ENCODE measurements at places on chromosomes 7 and 10.

GRCh38 chr10:128812000-128812399, 655.0 kb upstream of the MGMT start:
- DNase-seq = no peak

DNA sequence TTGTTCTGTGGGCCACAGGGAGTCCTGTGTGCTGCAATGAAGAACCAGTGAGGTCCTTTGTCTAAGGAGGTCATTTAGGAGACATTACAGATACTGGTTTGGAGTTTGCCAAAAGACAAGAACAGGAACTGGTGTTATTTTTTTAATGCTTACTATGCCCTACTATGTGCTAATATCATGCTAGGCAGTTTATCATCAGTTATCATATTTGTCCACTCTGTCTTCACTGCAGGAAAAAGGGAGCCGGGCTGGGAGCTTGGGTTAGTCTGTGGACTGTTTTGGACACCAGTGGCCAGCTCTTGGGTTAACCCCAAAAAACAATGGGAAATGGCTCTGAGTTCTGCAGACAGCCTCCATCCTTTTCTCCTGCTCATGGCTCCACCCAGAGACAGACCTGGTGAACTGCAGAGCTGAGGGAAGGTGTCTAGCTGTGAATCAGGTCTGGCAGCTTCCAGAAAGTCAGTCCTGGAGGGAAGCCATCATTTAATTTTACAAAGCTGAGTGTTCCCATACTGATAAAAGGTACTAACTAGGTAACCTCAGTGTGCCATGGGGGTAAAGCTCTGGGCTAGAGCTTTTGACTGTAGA, 101.2 kb upstream of the ZNF746 start:
- DNase-seq = peak; percentile 36

GRCh38 chr7:1236831-1237701, 4.4 kb downstream of the UNCX start:
- DNase-seq = no peak

DNA sequence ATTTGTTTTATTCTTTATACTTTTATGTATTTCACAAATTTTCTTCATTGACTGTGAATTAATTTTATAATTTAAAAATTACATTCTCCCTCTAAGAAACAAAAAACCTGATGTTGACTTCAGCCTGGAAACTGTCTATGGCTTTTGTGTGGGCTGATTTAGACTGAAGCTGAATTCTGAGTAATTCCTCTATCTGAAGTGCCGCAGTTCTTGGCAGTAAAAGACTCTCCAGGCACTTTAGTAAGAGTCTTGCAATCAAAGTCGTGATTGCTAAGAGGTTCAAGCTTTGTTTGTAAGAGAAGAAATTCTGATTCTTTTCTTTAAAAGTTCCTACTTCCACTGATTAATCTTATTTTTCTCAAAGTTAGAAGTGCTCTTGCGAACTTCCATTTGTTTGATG, 3.4 kb upstream of the CEP41 start:
- no peak for DNase-seq

- DNase-seq = no peak
Measured at GRCh38 chr7:117271566-117271965, 51.3 kb downstream of the WNT2 start.

DNA sequence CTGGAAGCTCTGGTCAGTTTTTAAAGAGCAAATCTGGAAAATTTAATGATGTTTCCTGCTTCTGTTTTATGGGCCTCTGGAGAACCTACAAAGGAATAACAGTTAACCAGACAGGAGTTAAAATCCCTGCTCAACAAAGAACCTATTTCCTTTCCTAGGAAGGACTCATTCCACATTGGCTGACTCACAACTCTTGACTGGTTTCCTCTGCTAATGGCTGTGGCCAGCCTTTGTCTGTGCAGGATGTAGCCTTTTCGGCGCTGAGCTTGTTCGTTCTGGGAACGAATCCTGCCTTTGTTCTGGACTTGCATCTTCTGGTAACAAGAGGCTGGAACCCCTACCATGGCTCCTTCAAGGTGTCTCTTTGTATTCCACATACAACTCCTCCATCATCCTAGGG, 112.8 kb upstream of the PDCD4 start:
- DNase-seq = peak; percentile 65

DNA sequence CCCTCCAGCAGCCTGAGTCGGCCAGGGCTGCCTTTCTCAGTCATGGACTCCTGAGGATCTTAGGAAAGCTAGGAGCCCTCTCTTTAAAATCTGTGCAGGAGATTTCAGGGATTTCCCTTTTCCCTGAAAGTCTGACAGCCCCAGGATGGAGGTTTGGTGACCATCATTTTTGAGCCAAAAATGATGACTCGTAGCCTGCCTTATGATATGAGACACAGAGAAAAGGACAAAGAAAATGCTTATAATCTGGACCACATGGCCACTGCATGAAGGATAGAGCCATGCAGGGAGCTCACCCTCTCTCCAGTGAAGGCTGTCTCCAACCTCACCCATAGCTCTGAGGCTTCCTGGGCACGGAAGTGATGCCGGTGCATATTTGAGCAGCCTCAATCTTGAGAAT, 106.6 kb upstream of the CHST15 start:
- DNase-seq = no peak

GRCh38 chr7:2006231-2006771, 226.4 kb downstream of the MAD1L1 start:
- no peak for DNase-seq

DNA sequence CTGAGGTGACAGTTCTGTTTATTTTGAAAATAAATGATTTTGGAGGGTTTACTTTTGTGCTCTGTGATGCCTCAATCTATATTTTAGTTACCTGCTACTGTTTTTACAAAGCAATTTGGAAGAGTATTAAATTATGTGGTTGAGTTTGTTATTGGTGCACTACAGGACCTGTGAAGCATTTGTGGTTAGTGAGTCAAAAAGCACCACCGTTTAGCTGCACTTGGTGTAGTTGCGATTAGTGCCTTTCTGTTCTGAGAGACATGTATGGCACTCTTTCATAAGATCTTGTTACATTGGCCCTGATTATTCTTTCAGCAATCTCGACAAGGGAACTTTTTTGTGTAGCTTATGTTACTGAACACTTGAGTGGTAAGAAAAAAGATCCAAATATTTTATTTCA, 132.2 kb downstream of the BBS9 start:
- no peak for DNase-seq

GRCh38 chr7:73718438-73718881, 1.0 kb downstream of the STX1A start:
- DNase-seq = peak; percentile 59

DNA sequence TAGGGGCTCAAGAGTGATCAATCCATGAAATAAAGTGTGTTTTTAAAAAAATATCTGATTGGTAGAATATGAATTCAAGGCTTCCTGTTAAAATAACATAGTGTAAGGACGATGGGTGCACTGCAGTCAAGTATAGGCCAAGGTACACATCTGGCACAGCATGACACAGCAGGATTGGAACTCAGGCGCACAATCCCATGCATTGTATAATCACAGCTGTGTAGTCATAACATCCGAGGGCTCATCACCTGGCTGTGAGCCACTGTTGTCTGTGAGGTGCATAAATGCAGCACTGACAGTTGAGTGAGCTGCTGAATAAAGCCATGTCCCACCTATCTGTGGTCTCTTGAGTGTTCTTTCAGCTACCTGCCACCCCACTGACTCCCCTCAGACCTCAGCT, 142.3 kb upstream of the HPS1 start:
- DNase-seq = no peak
